ENCODE measurements at places on chromosomes 11 and 22. TPM values are rescaled to one million over a fixed set of nuclear protein-coding genes. Genes with fewer than 3 reads are reported as not detected.
A peak's percentile ranks its signal among the peaks of the same experiment; 100 is the strongest.

DNA sequence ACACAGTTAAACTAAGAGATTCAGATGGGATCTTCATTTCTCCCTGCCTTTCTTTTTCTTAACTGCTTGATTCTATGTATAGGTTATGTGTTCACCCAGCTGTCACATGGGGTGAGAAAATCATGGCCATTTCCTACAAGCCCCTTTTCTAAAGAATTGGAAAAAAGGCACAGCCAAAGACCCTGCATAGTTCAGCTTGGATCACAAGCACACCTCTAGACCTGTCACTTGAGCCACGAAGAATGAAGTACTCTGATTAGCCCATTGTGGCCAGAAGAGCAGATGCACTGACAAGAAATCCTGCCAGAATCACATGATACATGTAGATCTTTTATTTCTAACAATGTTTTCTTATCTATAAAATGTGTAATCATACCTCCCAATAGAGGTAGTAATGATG lies 69.7 kb downstream of the RAB38 start:
- DNase-seq = no peak

Gene CYTH4
- 6.2 TPM for total RNA-seq

Gene GRM5
- total RNA-seq = not detected

Gene SCN3B
- total RNA-seq = 1.7 TPM

Gene POTEH
- total RNA-seq = not detected

Gene C1QTNF5
- 14.4 TPM for total RNA-seq

Gene TNNI2
- total RNA-seq = not detected

GRCh38 chr11:75320643-75321042 lies 30.8 kb downstream of the ARRB1 start:
- DNase-seq = peak; percentile 15

DNA sequence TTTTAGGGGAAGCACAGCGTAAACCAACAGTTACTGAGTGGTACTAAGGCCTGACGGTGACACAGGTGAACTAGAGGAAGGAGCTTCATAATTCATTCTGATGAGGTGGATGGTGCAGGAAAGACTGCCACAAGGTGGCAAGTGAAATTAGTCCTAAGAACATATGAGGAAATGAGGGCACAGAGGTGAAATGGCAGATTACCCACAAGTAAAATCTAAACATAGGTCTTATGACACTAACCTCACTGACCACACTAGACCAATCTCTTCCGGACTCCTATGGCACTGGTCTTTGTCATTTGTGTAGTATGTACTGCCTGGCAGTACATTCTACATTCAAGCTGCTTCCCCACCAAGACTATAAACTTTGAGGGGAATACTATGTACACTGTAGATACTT lies 20.2 kb downstream of the GAB2 start:
- no peak for DNase-seq

GRCh38 chr22:49209452-49210195 lies 618.0 kb downstream of the BRD1 start:
- no peak for DNase-seq

DNA sequence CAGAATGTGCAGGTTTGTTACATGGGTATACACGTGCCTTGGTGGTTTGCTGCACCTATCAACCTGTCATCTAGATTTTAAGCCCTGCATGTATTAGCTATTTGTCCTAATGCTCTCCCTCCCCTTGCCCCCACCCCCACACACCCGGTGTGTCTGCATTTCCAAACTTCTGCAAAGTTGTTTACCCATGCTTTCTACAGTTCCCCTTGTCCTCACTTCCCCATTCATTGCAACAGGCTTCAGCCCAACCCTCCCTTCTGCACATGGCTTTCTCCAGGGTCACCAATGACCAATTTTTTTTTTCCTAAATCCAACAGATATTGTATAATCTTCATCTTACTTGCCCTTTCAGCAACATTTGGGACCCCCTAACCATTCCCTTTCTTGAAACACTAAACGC lies 32.0 kb upstream of the NUP50 start:
- DNase-seq = peak; percentile 50
